ENCODE measurements at places on chromosomes 7 and 10.

DNA sequence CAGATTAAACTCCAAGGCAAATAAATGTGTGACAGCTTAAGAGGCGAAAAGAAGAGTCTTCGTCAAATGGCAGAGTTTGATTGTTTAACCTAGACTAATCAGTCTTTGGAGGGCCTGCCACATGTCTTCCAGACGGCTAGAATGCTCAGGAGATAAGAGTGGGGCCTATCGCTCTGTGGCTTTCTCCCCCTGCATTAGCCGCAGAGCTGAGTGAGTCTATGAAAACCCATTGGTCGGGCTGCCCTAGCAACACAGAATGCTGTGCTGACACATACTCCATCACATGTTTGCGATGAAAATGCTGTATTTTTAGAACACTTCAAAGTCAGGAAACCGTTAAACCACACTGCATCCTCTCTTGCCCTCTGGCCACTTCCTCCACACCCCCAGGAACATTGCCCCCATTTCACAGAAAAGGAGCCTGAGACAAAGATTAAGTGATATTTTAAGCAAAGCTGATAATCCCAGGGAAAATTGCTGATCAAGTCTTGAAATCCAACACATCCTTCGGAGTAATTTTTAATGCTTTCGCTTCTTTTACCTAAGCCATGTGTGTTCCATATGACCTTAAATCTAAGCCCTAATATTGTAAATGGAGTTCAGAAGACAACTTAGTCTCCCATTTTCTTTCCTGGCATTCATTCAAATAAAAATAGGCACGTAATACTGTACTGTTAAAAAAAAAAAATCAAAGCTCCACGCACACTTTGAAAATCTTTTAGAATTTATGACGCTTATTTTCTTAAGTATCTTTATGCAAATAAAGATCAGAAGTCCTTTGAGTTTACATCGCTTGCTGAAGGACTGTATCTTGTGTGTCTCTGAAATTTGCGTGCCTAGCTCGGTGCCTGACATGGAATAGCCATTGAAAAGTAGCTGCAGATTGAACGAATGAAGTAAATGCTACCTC, 161.2 kb downstream of the CELF2 start:
- no peak for DNase-seq

DNA sequence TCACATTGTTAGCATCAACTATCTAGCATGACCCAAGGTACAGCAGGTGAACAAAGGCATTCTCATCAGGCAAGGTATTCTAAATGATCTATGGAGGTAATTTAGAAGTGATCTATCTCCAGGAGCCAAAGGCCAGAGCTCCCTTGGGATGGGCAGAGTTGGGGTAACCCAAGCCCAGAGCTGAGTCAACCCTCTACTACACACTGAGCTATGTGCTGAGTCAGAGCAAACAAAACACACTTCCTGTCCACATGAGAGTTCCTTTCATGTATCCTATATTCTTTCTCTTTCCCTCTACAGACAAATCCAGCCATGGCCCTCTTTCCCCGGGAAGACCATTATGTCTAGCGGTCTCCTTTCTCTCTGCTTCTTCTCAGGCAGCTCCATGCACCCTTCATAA, 68.2 kb upstream of the AGK start:
- DNase-seq = no peak

GRCh38 chr10:2681891-2682290, 385.5 kb upstream of the PFKP start:
- no peak for DNase-seq

GRCh38 chr10:121605708-121606107, 7.5 kb upstream of the FGFR2 start:
- no peak for DNase-seq

DNA sequence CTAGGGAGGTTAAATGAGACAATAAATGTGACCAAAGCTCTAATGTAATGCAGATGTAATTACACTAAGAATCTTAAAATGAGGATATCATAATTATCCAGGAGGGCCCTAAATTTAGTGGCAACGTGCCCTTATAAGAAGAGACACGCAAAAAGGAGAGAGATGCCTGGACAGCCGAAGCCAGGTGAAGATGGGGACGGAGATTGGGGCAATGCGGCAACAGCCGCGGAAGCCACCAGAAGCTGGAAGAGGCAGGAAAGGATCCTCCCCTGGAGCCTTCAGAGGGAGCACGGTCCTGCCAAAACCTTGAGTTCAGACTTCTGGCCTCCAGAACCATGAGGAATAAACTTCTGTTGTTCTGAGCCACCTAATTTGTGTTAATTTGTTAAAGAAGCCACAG, 25.3 kb upstream of the C10orf71 start:
- DNase-seq = no peak

DNA sequence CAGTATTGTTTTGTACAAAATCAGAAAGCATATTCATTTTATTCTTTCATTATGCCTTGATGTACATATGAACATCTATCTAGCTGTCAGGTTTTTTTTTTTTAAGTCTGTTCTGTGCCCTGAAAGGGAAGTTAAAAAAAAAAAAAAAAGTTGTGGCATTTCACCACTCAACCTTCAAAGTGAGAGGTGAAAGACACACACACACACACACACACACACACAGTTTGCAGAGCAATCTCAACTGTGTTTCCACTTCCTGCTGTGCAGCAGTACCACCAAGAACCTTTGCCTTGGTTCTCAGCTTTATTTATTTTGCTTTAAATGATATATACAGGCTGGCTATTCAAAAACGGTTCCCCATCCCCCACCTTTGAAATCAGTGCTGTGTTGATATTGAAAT, 955.6 kb downstream of the GATA3 start:
- DNase-seq = no peak

- DNase-seq = no peak
Measured at GRCh38 chr7:140126435-140127034, 50.2 kb downstream of the KDM7A start.

- no peak for DNase-seq
Measured at GRCh38 chr7:113267271-113267670, 148.9 kb upstream of the SMIM30 start.
